ENCODE measurements at places on chromosomes 12 and 14.

GRCh38 chr12:54525383-54525782 lies 24.0 kb upstream of the PDE1B start:
- DNase-seq: no peak

DNA sequence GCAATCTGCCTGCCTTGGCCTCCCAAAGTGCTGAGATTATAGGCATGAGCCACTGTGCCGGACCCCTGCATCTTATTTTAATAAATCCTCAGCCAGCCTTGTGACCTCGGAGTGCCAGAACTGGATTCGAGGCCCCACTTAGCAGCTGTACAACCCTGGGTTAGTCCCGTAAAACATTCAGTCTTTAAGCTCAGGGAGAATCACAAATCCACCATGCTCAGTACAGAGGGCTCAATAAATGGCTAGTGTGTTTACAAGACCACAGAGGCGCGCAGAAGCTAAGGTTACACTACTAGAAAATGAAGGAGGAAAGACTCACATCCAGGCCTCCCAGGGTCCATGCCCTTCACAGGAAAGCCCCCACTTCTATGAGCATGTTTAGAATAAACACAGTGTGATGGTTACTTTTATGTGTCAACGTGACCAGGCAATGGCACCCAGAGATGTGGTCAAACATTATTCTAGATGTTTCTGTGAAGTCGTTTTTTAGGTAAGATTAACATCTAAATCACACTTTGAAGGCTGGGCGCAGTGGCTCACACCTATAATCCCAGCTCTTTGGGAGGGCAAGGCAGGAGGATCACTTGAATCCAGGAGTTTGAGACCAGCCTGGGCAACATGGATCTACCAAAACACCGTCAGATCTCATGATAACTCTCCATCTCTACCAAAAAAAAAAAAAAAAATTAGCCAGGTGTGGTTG lies 55.3 kb downstream of the CLMN start:
- no peak for DNase-seq

DNA sequence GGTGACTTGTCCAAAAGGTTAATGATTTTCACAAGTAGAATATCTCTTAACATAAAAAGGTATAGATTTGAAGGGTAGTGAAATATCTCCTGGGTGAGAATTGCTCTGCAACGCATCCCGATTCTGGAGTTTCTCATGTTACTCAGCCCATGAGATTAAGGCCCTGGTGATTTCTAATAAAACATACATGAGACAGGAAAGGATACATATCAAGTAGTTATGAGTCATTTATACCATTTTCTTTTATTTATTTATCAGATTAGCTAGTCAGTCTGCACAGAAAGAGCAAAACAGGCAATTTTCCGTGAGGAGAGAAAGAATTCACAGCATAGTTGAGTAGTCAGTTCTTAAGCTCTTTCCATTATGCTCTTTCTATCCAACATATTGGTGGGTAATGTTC lies 535.6 kb upstream of the ATP2B1 start:
- DNase-seq: no peak

- DNase-seq: no peak
These were observed 28.3 kb upstream of the HIGD1C start for GRCh38 chr12:50924131-50924438.

GRCh38 chr12:45368841-45369489 lies 153.1 kb downstream of the ANO6 start:
- no peak for DNase-seq

GRCh38 chr12:3117144-3117581 lies 40.0 kb downstream of the TSPAN9 start:
- no peak for DNase-seq

- no peak for DNase-seq
These were observed 13.9 kb downstream of the PELI2 start for GRCh38 chr14:56131865-56132833.

GRCh38 chr12:124733086-124733485 lies 130.6 kb downstream of the SCARB1 start:
- no peak for DNase-seq

DNA sequence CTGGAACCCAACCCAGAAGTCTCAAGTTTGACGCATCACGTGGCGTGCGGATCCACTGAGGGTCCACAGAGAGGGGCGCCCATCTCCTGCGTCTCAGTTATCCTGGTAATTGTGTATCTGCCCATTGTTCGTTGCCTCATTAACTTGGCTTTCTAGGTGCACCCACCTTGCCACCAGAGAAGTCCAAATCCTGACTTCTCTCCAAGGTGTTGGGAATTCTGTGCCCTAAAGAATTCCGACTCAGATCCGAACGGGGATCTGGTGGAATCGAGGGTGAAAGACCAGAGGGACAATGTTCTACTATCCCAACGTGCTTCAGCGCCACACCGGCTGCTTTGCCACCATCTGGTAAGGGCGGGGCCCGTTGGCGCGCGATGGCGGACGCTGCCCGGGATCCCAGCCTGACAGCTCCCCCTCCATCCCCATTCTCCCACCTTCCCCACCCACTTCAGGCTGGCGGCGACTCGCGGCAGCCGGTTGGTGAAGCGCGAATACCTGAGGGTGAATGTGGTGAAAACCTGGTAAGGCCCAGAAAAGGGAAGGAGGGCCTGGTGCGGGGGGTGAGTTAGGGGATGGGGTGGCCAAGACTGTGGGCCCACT lies 481 bp downstream of the REC8 start:
- no peak for DNase-seq

- DNase-seq: no peak
These were observed 248.4 kb downstream of the PAWR start for GRCh38 chr12:79442396-79442795.

DNA sequence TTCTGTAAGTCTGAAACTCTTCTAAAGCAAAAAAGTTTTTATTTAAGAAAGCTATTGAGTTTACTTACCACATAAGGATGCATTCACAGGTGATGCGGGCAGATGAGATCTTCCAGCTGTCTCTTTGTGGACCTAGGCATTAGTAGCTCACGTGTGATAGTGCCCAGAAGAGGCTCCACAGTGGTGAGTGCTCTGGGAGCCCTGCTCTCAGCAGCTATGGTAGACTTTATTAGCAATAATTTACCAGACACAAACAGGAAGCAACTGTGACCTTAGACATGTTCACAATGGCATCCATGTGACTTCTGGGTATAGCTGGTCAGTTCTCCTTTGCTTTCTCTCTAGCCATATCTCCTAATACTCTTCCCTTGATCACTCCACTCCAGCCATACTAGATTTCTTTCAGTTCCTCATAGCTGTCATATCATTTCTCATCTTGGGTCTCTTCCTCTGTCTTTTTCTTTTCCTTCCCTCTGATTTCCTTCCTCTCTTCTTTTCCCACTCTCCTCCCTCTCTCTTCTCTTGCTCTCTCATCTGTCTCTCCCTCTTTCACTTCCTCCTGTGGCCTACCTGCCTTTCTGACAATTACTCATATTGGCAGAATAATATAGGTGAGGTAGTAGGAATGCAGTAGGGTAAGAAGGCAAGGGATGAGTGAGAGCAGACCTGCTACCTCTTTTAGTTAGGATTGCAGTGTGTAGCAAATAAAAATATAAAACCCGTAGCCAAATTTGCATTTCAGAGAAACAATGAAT lies 75.2 kb upstream of the SCAF11 start:
- DNase-seq: no peak

- no peak for DNase-seq
These were observed 466.2 kb upstream of the FLRT2 start for GRCh38 chr14:85063747-85064146.

DNA sequence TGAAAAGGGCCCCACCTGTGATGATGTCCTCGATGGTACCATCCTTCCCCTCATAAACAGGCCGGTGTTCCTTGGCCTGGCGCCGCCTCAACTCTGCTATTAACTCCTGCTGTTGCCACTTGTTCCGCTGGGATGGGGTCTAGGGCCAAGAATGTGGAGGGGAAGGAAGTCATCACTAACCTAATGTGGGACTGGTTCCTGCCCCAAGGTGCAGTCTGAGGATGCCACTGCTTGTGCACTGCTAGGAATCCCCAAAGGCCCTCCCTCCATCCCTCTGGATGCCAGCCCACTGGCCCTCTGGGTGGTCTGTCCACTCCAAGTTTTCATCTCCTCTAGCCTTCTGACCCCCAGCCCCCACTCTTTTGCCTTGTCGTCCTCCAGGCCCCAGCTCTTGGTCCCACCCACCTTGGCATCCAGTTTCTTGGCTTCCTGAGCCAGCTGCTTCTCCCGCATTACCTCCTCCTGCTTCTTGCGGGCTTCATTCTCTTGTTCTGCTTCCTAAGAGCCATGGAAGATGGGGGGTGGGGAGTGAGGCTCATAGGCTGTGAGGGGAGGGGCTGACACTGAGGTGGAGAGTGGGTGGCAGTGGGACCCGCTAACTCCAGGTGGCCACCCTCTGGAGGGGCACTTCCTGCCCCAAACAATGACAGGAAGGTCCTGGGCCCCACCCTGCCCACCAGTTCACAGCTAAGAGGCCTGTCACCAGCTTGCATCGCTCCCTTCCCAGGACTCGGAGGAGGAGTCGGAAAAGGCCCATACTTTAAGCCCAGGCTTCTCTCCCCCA lies 23.7 kb downstream of the PRPF40B start:
- no peak for DNase-seq

GRCh38 chr12:49974677-49975317 lies 2.0 kb downstream of the AQP6 start:
- no peak for DNase-seq

GRCh38 chr12:95997911-95998510 lies 1.9 kb upstream of the HAL start:
- no peak for DNase-seq

- DNase-seq: no peak
These were observed 234.6 kb upstream of the FLRT2 start for GRCh38 chr14:85295318-85295717.

DNA sequence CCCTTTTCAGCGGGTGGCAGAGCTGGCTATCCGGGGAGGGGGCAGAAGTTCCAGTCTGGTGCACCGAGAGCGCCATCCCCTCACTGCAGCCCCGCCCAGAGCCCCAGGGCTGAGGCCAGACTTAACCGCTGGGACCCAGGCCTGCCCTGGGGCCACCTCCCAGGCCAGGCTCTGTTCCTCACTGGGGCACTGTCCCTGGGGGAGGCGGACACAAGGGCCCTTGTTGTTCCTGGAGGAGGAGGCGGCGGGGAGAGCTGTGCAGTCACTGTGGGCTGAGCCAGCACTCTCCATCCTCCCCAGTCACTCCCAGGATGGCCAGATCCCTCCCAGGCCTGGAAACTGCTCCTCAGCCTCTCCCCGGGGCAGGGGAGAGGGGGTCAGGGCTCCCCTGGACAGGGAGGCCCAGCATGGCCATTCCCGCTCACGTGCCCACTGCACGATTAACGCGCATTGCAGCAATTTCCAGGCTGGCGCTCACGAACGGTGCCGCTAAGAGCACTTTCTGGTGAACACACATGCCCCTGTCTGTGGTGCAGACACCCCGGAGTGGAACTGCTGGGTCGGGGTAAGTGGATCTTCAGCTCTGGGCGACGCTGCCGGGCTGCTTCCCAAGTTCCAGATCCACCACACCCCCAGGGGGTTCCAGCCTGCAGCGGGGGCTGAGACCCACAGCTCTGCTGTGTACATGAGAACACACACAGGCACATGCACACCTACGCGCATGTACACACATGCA lies 89.8 kb upstream of the SFSWAP start:
- DNase-seq: no peak

DNA sequence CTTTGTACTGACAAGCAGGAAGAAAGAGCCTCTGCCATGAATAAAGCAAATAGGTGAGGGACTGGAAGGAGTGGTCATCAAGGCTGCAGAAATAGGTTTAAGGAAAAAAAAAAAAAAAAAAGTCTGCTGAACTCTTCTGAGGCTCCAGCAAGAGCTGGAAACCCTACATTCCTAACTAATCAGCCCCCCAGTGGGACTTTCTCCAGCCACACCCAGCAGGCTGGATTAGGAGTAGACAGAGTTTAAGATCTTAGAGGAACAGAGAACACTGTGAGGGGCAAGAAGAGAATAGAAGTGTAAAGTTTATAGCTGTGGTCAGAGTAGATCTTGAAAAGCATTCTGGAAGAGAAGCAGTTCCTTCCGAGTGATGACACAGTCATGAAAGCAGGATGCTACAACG lies 66.4 kb downstream of the ATXN2 start:
- DNase-seq: no peak

DNA sequence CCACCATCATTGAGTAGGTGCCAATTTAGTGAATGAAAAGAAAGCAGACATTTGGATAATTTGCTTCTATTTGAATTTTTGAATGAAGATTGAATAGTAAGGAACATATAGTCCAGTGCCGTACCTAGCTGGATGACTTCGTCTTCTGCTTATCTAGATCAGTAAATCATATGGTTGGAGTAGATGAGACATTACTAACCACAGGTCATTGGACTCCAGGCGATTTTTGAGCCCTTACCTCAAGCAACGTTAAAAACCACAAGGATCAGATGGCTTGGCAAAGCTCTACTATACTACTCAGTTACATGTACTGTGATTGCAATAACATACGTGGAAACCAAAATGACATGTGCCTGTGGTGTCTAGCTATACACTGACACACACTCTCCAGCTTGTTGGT lies 1.7 kb upstream of the SPATS2 start:
- no peak for DNase-seq

DNA sequence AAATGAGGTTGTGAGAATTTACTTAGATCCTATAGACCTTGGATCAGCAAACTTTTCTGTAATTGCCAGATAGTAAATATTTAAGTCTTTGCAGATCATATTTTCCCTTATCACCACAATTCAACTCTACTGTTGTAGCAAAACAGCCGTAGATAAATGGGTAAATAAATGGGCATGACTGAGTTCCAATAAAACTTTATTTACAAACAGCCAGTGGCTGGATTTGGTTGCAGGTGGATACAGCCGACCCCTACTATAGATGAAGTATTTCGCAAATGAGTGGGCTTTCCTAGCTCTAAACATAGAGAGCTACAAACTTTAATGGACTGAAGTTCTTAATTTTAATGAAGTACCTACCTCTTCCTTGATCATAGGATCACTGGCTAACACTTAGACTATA lies 100.7 kb downstream of the GPATCH2L start:
- no peak for DNase-seq

DNA sequence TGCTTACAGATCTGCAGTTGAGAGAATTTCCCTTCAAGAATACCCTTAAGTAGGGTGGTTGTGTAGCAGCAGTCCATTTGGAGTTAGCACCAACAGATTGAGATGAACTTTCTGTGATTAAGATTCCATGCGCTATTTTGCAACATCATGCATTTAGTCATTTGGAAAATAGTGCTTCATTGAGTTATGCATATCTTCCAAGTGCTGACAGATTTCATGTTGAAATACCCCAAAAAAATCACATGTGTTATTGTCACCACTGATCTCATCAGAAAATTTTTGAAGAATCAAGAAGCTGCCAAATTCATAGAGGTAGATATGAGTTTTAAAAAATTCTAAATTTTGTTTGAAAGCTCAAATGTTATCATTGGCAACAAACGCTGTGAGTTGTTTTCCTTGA lies 35.5 kb upstream of the OSBPL8 start:
- DNase-seq: no peak

- DNase-seq: no peak
These were observed 26.9 kb downstream of the TEP1 start for GRCh38 chr14:20386276-20386855.

DNA sequence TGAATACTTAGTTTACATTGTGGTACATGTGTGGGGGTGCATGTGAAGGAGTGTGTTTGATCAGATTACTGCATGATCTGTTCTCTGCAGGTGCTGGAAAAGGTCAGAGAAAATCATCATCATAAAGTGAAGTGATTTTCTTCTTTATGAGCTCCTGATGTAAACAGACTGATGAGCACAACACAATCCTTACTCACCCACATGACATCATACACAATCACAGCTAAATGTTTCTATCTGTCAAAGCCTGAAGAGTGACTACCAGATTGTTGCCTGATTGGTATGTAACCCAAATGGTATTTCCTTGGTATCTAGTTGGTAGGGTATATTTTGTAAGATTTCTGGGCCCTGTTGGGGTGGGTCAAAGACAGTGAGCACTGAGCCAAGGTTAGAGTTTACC lies 270.8 kb downstream of the FOXG1 start:
- no peak for DNase-seq

GRCh38 chr12:46453428-46453827 lies 80.9 kb upstream of the SLC38A2 start:
- no peak for DNase-seq
